Activated CD4-positive, CD25-positive, alpha-beta regulatory T cell treated with anti-CD3 and anti-CD28 coated beads, Interleukin-2, amount 50 U/mL, for 16 hours (primary cell): ENCODE measurements at places on chromosomes 3 and 15.

DNA sequence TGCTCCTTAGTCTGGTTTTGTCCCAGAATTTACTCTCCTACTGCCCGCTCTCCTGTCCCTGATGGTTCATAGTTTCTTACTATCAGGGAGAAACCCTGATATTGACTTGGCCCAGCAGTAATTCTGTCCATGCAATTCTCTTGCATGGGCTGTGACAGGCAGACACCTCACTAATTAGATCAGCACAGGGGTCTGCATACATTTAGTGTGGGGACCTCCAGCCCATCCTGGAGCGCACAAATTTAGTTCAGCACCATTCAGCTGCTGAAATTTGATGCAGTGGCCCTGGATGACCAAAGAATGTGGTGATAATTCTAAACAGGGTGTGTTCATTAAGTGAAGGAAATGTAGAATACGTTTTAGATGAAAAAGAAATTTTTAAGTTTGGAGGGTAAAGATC is 555.5 kb upstream of the TBL1XR1 start:
- DNase-seq, result no peak

DNA sequence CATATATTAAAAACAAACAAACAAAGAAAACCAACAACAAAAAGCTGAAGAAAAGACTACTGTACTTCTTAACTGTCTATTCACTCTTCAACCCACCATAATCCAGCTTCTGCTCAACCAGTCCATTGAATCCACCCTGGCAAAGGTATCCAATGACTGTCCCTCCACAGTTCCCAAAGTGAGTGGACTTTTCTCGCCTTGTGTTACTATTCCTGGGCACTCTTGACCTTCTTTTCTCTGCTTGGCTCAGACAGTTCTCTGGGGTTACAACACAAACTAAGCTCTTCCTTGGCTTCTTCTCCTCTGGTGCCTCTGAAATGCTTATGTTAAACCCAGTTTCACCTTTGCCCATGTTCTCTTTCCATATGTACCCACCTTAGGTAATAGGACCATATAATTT is 420.2 kb downstream of the PLCL2 start:
- no peak for DNase-seq

- no peak for DNase-seq
These were observed 23.6 kb downstream of the FAH start for GRCh38 chr15:80176443-80176842.

GRCh38 chr3:10495614-10496013 is 9.8 kb downstream of the ATP2B2 start:
- no peak for DNase-seq

DNA sequence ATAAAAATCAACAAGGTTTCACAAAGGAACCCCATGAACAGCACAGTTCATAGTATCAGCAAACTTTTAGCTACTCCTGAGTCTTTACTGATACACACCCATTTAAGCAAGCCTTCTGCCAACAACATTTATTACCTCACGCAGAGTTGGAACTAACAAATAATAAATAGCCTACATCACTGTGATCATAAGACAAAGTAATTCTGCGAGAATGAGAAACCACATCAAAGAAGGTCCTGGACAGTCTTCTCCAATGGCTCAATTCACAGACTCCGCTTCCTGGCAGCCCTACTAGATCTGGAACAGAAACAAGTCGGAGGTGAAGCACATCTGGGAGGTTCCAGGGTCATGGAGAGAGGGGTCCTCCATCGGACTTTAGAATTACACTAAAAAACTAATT is 37.0 kb downstream of the LDHAL6B start:
- no peak for DNase-seq

DNA sequence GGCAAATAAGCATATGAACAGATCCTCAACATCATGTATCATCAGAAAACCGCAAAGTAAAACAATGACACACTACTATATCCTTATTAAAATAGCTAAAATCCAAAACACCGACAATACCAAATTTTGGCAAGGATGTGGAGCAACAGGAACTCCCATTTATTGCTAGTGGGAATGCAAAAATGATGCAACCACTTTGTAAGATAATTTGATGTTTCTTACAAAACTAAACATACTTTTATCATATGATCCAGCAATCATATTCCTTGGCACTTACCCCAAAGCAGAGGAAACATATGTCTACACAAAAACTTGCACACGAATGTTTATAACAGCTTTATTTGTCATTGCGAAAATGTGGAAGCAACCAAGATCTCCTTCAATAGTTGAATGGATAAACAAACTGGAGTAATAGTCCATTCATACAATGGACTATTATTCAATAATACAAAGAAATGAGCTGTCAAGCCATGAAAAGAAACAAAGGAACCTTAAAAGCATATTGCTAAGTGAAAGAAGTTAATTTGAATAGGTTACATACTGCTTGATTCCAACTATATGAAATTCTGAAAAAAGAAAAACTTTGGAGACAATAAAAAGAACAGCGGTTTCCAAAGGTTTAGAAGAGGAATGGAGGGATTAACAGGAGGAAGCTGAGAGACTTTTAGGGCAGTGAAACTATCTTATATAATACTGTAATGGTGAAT is 172.0 kb downstream of the VPS13C start:
- no peak for DNase-seq

DNA sequence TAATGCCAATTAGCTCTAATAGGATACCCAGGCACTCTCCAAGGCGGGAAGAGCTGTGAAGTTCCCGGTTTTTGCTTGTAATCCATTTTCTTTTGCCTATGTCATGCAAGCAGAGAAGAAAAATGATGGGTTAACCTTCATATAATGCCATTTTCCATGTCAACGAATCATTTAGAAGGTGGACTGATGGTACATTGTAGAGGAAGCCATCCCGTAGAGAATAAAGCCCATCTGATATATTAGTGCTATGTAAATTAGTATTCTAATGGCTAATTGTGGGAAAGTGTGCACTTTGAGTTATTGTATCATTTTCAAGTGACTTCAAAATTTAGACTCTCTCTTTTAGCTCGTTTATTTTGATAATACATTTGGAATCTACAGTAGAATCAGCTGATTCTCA is 509.1 kb downstream of the ROBO2 start:
- no peak for DNase-seq

DNA sequence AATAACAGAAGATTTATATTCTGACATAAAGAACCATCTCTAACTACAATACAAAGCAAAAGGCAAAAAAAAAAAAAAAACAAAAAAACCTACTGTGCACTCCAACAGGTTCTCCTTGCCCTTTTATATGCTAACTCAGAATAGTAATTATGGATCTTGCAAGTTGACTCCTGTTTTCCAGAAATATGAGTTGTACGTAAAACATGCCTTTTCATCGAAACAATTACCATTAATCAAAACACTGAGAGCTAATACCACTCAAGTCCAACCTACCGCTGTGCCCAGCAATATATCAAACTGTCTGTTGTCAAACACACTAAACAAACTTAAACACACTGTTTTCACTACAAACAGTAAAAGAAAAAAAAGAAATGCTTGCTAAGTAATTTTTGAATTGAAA is 389.8 kb downstream of the TBC1D5 start:
- DNase-seq, result no peak

- no peak for DNase-seq
These were observed 3.4 kb upstream of the ATP2B2 start for GRCh38 chr3:10508619-10509260.

GRCh38 chr15:44471885-44472455 is 44.5 kb downstream of the CTDSPL2 start:
- no peak for DNase-seq

DNA sequence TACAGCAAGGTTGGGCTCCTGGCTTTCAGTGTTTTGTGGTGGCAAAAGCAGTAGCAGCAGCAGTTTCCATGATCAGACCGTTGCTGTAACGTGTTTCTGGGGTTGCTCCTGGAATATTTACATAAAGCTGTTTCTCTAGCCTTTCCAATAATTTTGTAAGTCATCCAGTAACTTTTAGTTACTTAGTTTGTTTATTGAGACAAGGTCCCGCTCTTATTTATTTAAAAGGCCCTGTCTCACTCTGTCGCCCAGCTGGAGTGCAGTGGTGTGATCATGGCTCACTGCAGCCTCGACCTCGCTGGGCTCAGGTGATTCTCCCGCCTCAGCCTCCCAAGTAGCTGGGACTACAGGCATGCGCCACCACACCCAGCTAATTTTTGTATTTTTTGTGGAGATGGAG is 8.8 kb upstream of the MYO5A start:
- no peak for DNase-seq

GRCh38 chr15:69402816-69403215 is 11.3 kb upstream of the KIF23 start:
- DNase-seq, result no peak

- no peak for DNase-seq
These were observed 109.5 kb downstream of the CGGBP1 start for GRCh38 chr3:87949189-87949878.

DNA sequence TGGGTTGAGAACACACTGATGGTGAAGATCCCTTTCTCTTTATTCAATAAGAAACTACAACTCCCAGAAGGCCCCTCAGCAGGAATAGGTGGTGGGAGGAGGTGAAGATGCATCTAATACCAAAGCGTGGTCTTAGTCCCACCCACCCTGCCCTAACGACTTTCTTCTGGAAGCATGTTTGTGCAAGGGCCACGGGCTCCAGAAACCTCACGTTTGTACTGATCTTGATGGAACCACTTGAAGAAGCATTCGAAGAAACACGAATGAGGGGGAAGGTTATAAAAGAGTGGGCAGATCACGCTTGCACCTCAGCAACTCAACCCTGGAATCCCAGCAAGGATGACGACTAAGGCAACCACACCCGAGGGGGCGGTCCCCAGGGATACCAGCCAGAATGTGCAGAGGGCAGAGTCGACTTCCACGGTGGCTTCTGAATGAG is 10.6 kb upstream of the SLC25A36 start:
- no peak for DNase-seq

GRCh38 chr15:78374436-78375393 is 34.6 kb downstream of the CRABP1 start:
- no peak for DNase-seq

DNA sequence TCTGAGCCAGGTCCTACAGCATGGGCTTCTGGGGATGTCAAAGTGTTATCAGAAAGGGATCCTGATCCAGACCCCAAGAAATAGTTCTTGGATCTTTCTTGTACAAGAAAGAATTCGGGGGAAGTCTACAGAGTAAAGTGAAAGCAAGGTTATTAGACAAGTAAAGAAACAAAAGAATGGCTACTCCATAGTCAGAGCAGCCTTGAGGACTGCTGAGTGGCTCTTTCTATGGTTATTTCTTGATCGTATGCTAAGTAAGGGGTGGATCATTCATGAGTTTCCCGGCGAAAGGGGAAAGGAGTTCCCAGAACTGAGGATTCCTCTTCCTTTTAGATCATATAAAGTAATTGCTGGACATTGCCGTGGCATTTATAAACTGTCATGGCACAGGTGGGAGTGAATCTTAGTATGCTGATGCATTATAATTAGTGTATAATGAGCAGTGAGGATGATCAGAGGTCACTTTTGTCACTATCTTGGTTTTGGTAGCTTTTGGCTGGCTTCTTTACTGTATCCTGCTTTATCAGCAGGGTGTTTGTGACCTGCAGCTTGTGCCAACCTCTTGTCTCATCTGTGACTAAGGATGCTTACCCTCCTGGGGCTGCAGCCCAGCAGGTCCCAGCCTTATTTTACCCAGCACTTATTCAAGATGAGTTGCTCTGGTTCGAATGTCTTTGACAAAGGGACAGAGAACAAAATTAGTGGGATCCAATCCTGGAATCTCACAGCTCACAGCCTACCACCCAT is 41.0 kb downstream of the CRYGS start:
- no peak for DNase-seq

DNA sequence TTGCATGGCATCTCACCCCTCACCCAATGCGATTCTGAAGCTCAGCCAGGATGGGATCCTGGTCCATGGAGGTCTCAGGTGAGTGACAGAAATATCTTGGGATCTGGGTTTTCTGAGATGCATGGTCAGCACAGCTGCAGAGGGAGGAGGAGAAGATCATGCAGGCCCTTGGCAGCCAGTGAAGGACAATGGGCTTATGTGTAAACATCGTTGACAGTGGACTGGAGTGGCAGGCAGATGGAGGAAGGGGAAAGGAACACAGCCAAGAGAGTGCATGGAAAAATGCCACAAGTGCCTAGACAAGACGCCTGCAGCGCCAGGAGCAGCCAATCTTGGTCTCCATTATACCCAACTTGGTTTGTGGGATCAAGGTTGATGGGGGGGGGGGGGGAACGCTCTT is 347.9 kb downstream of the MCTP2 start:
- DNase-seq, result no peak

DNA sequence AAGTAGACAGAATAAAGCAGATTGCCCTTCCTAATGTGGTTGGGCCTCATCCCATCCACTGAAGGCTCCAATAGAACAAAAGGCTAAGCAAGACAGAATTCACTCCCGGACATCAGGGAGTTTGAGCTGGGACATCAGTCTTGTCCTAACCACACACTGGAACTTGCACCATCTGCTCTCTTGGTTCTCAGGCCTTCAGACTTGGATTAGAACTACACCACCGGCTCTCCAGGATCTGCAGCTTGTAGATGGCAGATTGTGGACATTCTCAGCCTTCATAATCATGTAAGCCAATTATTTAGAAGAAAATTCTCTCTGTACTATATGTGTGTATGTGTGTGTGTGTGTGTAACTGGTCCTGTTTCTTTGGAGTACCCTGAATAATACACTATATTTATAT is 394.7 kb upstream of the LMCD1 start:
- no peak for DNase-seq

DNA sequence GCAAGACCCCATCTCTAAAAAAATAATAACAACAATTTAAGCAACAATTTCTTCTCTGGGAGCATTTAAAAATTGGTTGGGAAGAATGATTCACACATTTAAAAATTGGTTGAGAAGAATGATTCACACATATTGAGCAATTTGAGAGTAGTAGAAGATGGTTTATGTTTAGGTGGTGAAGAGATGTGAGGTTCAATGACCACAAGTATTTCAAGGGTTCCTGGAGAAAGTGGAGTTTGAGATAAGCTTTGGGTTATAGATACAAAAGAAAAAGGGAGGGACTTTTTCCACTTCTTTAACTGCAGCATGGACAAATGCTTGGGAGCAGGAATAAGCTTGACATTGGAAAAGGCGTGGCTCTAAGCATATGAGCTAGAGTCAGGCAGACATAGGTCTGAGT is 145.7 kb upstream of the NPHP3 start:
- no peak for DNase-seq

DNA sequence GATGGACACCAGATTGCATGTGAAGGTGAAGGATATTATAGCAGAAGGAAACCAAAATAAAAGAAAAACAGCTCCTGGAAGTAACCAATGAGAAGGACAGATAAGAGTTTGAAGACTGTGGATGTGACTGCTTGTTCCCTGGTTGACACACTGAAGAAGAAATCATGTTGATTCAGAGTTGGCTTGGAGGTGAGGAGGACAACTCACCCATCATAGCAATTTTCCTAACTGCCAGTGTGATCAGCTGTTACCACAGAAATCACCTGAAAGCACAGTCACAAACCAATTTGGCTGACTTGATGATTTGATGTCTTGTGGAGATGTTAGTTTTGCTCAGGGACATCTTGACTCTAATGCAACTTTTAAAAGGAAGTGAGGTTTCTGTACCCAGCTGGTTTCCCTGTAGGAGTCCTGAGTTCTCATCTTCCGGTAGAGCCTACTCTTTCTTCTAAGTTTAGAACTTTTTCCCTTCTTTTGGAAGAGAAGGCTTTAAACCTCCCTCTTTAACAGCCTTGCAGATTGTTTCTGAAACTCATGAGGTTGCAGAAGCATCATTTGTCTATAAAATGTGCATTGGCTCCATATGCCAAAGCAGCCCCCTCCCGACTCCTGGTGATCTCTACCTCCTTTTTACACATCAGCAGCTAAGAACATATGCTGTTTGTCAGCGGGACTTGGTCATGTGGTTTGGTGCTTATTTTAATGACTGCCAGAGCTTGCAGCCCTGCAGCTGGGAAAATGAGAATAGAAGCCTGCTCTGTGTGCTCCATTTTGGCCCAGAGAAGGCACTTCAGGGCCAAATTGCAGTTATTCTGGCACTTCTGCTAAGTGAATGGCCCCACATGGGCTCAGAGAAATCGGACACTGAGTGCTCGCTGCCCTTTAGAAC is 10.3 kb downstream of the ATG7 start:
- no peak for DNase-seq
